ENCODE measurements at places on chromosomes 4 and X.

DNA sequence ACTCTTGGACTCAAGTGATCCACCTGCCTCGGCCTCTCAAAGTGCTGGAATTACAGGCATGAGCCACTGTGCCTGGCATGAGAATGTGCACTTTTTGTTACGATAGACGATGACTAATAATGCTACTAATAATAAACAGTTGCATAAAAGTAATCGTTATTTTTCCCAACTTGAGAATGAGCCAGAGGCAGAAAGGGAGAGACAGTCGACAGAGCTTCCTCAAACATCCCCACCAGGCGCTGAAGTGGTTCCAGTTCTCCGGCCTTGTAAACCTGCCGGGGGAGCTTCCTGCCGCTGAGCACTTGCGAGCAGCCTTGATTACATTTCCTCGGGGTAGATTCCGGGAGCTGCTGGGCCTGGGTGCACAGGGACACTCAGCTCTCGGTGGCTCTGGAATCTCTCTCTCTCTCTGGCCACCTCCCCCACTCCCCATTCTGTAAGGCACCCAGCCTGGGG lies 8.9 kb upstream of the HTRA3 start:
- peak; percentile 68 for DNase-seq

DNA sequence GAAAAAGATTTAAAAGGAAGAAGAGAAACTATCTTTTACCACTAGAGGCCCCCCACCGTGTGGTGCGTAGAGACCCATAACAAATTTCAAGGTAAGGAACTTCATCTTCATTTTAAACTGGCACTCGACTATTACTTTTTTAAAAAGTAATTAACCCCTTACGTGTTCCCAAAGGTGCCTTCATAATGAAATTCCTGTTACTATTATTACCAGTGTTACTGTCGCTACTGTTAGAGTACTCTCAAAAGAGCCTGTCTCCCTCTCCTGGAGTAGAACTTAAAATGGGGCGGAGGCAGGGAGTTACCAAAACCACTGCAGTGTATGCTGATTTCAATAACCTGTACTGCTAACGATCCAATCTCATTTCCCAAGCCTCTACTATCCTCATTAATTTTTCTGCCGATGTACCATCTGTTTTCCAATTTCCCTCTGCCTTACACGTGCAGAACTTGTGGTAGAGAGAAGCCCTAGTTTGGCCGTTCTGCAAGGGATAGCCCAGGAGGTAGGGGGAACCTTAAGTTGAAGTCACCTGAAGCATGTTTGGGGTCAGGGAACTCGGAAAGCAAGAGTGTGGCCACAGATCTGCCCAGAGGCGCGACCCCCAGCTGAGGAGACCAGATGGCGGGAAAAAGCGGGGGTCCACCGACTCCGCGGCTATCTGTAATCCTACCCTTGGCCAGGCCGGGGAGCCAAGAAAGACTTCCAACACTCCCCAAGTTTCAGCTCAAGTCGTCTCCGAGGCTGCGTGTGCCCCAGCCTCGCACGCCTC lies 720 bp upstream of the STK26 start:
- DNase-seq, result no peak

GRCh38 chr4:10722957-10723356 lies 38.4 kb upstream of the CLNK start:
- DNase-seq, result no peak

DNA sequence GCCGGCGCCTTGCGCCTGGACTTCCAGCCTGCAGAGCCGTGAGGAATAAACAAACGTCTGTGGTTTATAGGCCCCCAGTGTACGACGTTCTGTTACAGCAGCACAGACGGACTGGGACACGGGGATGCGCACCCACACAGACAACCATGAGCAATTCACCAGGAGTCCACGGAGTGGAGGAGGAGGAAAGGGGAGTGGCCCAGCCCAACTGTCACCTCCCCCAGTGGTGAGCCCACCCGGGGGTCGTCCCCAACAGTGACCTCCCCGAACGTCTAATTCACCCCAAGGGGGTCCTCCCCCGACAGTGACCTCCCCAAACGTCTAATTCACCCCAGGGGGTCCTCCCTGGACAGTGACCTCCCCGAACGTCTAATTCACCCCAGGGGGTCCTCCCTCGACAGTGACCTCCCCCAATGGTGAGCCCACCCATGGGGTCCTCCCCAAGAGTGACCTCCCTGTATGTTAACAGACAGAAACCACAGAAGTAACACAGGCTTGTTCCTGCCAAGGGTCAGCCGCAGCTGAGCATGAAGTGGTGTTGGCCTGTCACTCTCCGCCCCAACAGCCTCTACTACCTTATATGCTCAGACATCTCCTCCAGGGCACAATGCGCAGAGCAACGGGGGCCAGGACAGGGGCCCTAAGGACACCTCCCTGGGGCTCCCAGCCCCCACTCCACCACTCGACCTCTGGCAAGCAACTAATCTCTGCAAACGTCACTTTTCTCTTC lies 6.2 kb downstream of the GAK start:
- no peak for DNase-seq

- DNase-seq, result no peak
Observed at GRCh38 chr4:159937595-159937994, 834.7 kb downstream of the RAPGEF2 start.

GRCh38 chr4:76594173-76594572 lies 159.1 kb downstream of the SHROOM3 start:
- no peak for DNase-seq

- peak; percentile 53 for DNase-seq
Observed at GRCh38 chr4:154313004-154313585, 178.5 kb downstream of the DCHS2 start.

DNA sequence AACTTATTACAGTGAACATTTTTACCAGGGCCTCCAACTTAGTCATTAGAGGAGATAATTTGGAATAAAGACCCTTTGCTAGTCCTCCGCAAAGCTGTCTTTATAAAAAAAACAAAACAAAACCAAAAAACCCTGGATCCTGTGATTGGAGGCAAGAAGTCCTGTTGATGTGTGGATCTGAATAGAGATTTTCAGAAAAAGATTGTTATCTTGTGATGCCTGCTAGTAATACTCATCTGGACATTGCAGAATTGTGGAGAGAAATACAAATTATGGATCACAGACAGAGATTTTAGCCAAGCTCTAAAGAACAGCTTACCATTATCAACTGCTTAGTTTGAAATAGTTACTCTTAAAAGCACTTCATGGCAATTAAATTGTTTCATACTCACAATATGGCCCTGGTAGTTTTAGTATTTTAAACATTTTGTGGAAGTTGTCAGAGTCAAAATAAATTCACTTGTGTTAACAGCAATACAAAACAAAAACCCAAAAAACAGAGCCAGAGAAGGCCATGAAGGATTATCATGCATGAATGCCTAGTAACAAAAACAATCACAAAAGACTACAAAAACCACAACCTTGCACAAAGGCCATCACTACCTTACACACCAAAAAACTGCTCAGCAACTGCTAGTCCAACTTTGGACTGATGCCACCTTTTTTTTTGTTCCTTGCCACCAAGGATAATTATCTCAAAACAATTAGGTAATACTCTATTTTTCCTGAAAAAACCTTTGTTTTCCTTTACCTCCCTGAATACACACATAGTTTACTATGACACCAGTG lies 514.5 kb upstream of the SLIT2 start:
- no peak for DNase-seq

DNA sequence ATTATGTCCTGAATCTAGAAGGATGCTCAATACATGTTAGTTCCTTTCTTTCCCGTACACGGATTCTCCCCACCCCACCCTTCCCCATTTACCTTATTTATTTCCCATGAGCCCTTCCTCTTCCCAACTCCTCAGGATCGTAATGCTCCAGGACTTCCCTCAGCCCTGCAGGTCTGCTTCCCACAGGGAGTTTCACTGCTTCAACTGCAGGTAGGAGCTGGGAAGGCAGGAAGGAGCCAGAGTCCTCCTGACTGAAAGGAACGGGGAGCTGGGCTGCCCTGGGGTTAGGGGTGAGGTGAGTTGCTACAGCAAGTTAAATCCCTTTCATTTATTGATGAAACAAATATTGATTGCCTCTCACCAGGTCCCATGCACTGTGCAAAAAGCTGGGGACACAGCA lies 33.2 kb downstream of the SAT1 start:
- DNase-seq, result peak; percentile 60

- DNase-seq, result peak; percentile 93
Observed at GRCh38 chrX:101390664-101391525, at the start of gene RPL36A. RPL36A (plus strand) TSS chrX:101391011; CDS start chrX:101391044, 33 bp downstream.

DNA sequence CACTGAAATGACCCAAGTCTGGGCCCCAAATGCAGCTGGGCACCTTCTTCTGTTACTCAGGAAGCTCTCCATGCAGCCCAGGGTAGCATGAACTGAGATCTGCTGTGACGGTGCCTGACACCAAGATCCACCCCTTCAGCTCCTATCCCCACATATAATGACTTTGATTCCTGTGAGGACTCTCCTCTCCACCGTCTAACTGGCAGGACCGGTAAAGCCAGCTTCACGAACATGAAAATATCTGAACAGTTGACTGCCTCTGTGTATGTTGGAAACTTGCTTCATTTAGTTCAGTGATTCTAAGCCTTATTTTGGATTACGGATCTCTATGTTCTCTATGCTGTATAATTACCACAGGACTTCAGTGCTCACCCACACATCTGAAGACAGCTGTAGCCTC lies 115.5 kb upstream of the TMEM150C start:
- DNase-seq, result no peak

- DNase-seq, result no peak
Observed at GRCh38 chr4:106201373-106201772, 114.6 kb downstream of the TBCK start.

- no peak for DNase-seq
Observed at GRCh38 chr4:69470561-69470960, 25.1 kb downstream of the UGT2B4 start.

- peak; percentile 35 for DNase-seq
Observed at GRCh38 chr4:52873191-52873590, 11.1 kb downstream of the RASL11B start.

DNA sequence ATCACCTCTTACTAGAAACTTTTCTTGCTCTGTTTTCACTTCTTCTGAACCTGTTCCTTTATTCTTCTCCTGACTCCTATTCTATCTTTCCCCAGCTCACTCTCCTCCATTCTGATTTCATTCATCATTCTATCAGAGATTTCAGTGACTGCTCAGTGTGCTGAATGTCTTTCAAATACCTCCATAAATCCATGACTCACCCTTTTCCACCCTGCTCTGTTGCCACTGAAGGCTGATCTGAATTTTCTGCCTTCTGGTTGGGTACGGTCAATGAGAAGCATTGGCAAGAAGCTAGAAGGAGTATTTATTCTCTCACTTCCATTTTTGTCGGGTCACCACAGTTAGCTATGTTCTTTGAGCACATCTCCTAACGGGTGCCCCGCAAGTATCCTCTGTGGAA lies 265.9 kb downstream of the CBLL2 start:
- DNase-seq, result no peak

GRCh38 chr4:132101526-132101925 lies 1047.6 kb upstream of the PCDH10 start:
- no peak for DNase-seq

- DNase-seq, result no peak
Observed at GRCh38 chr4:42642101-42642797, 14.7 kb downstream of the ATP8A1 start.

GRCh38 chr4:182549356-182549755 lies 306.2 kb downstream of the TENM3 start:
- no peak for DNase-seq

GRCh38 chr4:172652369-172652768 lies 516.2 kb upstream of the GALNT7 start:
- no peak for DNase-seq

DNA sequence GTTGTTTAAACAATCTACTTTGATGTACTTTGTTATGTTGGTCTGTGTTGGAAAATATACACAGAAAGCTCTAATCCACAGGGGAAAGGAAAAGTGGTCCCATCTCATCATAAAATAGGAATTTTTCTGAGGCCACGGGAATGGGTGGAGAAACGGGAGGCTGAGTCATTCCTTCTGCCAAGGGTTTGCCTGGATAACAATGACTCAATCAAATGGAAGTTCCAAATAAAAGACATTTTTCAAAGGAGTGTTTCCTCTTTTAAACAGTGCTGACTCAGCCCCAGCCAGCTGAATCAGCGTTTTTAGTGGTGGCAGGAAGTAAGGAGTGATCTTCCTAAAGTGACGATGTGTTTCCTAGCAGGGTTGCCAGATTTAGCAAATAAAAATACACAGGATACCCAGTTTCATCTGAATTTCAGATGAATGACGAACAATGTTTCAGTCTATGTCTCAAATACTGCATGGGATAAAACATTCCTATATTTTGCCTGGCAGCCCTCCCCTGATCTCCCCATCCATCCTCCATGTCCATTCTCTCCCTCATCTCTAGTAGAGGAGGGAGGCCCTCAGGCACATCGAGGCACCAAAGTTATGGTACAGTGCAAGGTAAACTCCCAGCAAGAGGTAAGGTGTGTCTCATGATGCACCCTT lies 345.4 kb upstream of the GATB start:
- no peak for DNase-seq

DNA sequence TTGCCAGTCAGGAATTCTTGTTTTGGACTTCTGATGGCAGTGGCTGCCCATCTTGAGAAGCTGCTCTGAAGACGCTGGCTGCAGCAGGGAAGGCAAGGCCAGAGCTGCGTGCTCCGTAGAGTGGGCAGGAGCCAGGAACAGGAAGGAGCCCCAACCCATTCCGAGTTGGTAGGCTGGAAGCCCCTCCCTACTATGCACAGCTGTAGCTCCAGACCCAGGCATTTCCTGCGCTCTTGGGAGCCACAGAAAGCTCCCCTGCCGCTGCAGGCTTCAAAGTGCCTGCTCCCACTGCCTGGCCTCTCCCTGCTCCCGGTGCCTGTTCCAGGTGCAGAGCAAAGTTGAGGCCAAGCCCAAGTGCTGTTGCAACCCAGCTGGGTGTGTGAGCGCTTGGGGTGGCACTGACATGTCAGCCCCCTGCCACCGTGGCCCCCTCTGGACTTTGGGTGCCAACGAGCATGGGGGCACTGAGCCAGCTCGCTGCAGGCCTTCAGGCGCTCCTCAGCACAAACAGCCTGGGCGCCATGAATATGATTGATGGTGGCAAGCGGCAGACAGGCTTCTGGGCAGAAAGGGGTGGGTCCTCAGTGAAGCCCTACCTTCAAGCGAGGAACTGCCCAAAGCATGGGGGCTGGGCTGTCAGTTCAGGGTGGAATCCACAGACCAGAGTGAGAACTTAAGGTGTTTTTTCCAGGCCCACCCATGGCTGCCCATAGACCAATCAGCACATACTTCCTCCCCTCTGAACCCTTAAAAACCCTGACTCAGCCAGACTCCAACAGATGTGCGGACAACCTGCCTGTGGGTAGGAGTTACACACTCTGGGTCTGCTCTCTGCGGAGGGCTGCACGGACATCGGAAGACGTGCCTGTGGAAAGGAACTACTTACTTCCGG lies 677.2 kb upstream of the INTU start:
- peak; percentile 58 for DNase-seq

DNA sequence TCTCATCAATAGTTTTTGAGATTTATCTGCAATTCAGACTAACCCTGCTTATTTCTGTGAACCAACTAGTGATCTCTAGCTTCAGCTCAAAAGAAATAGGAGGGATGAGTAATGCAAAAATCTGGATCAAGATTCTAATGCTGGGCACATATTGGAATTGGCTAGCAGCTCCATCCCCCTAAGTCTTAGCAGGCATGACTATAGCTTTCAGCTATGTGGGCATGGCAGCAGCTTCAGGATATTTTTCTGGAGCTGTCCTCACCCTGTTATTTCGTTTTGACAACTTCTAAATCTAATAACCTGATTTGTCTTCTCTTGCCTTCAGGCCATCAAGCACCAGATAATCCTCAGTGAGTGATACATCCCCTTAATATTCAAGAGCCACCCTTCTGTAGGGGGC lies 50.8 kb upstream of the GNPDA2 start:
- DNase-seq, result no peak

Measured in endodermal cell (in vitro differentiated cells).